ENCODE measurements at places on chromosomes 4 and X.

GRCh38 chr4:134958862-134959261, 757.3 kb upstream of the PABPC4L start:
- DNase-seq = no peak

GRCh38 chr4:38192516-38192915, 232.3 kb downstream of the PTTG2 start:
- DNase-seq = no peak

- DNase-seq = no peak
These were observed 5.2 kb downstream of the NLGN4X start for GRCh38 chrX:6223516-6223915.

DNA sequence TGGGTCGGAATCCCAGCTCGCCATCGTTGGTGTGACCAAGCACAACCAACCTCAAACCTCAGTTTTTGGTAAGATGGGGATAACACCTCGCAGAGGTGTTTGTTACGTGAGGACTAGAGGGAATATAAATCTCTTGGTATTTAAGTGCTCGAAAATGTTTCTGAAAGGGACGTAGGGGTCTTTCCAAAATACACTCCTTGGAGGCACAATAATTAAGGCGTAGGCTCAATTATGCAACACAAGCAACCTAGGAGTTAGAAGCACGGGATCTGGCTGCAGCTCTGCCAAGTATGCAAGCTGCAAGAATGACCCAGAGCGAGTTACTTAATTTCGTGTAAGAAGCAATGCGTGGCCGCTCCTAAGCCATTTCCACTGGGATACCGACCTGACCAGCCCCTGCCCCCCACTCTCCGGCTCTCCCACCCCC, 552 bp downstream of the ADH5 start:
- peak; percentile 61 for DNase-seq

DNA sequence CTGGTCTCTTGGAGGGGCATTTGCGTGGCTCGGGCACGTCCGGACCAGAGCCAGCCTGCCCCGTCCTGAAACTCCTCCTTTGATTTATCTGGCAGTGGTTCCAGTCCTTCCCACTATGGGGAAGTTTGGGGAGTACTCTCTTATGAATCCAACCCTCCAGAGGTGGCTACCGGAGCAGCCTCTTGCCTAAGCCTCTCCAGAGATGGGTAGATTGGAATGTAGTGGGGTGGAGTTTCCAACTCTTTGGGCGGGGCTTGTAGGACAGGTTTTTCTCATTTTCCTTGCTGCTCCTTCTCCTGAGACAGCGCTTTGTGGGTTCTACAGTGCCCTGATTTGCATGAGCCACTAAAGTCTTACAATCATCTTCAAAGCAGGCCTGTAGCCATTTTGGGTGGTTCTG, 60.1 kb upstream of the XAGE1B start:
- DNase-seq = no peak

GRCh38 chrX:56764975-56765791, 36.1 kb downstream of the NBDY start:
- no peak for DNase-seq

DNA sequence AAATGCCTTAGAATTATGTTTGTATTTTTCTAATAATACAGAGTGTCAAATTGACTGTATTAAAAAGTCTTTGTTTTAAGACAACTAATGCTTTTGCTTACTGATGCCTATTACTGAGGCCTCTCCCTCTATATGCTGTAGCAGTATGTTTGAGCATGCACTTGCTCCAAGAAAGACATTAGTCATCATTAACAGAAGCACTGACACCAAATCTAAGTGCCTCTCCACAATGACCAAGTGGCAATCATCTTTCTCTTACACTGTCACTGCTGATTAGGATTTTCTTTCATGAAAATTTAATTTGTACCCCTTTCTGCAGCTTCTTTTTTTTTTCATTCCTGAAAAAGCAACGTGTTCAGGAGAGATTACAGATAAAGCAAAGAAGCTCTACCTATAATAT, 11.1 kb upstream of the MAB21L2 start:
- DNase-seq = peak; percentile 8

- DNase-seq = peak; percentile 24
These were observed 4.3 kb downstream of the MAEA start for GRCh38 chr4:1293991-1294390.

GRCh38 chr4:169222761-169223160, 48.0 kb downstream of the SH3RF1 start:
- DNase-seq = no peak

Measured in M059J (cell line).